Heart left ventricle (tissue), 16 donors: ENCODE measurements at places on chromosomes 2 and 18.

GRCh38 chr2:157789256-157789655 is 86.9 kb downstream of the ACVR1 start:
- H3K36me3 ChIP-seq: no peaks in the 10 kb centered on the region
- peak overlapping the region; percentile 87 for H3K27ac ChIP-seq
- peaks cover 8% of the 10 kb centered on the region for H3K4me1 ChIP-seq
- H3K27me3 ChIP-seq: no peaks in the 10 kb centered on the region

- H3K4me1 ChIP-seq: peaks cover 43% of the 10 kb centered on the region
- H3K27me3 ChIP-seq: no peaks in the 10 kb centered on the region
- H3K36me3 ChIP-seq: peaks cover 13% of the 10 kb centered on the region
Observed at GRCh38 chr2:190214426-190215194, 105.0 kb downstream of the HIBCH start.

- H3K4me1 ChIP-seq: no peaks in the 10 kb centered on the region
- no peaks in the 10 kb centered on the region for H3K27me3 ChIP-seq
- no peaks in the 10 kb centered on the region for H3K36me3 ChIP-seq
- DNase-seq: no peak
- H3K4me3 ChIP-seq: no peak overlapping the region
Observed at GRCh38 chr2:109408043-109408335, 205.8 kb downstream of the SEPTIN10 start.

GRCh38 chr2:48601349-48601748 is 16.3 kb upstream of the GTF2A1L start:
- no peak for DNase-seq
- H3K4me3 ChIP-seq: no peak overlapping the region
- no peak overlapping the region for H3K27ac ChIP-seq
- no peaks in the 10 kb centered on the region for H3K4me1 ChIP-seq
- no peaks in the 10 kb centered on the region for H3K27me3 ChIP-seq
- H3K36me3 ChIP-seq: peaks cover 17% of the 10 kb centered on the region

GRCh38 chr2:174781996-174782395 is 17.7 kb upstream of the CHRNA1 start:
- H3K27ac ChIP-seq: no peak overlapping the region
- H3K36me3 ChIP-seq: no peaks in the 10 kb centered on the region
- no peaks in the 10 kb centered on the region for H3K27me3 ChIP-seq
- H3K4me1 ChIP-seq: peaks cover 4% of the 10 kb centered on the region

DNA sequence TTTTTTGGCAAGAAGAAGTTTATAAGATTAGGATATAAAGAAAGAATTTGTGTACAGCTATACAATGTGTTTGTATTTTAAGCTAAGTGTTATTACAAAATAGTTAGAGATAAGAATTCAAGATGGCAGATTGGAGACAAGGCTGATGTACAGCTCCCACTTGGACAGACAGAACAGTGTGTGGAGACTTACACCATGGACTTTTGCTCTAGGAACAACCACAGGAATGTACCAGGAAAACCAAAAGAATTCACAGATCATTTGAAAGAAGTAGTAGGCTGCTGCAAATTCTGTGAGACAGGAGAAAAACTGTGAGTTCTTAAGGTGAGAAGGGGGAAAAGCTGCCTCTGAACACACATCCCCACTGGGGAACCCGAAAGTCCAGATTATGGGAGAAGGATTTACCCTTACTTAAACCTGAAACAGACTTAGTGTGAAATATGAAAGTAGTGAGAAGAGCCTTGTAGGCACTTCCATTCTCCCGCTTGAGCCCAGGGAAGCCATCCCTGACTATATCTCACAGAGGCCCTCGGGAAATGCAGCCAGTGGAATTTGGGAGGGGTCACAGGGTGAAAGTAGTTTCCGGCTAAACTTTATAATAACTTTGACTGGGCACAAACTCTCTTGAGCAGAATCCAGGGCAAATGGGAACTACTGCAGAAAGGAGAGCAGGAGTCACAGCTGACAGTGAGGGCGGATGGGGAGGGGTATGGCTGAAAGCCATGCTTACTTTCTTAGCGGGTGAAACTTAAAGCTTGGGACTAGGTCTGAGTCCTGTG is 11.6 kb upstream of the RPRD1A start:
- H3K4me3 ChIP-seq: no peak overlapping the region
- H3K4me1 ChIP-seq: no peaks in the 10 kb centered on the region
- no peaks in the 10 kb centered on the region for H3K36me3 ChIP-seq
- H3K27me3 ChIP-seq: peaks cover 2% of the 10 kb centered on the region

DNA sequence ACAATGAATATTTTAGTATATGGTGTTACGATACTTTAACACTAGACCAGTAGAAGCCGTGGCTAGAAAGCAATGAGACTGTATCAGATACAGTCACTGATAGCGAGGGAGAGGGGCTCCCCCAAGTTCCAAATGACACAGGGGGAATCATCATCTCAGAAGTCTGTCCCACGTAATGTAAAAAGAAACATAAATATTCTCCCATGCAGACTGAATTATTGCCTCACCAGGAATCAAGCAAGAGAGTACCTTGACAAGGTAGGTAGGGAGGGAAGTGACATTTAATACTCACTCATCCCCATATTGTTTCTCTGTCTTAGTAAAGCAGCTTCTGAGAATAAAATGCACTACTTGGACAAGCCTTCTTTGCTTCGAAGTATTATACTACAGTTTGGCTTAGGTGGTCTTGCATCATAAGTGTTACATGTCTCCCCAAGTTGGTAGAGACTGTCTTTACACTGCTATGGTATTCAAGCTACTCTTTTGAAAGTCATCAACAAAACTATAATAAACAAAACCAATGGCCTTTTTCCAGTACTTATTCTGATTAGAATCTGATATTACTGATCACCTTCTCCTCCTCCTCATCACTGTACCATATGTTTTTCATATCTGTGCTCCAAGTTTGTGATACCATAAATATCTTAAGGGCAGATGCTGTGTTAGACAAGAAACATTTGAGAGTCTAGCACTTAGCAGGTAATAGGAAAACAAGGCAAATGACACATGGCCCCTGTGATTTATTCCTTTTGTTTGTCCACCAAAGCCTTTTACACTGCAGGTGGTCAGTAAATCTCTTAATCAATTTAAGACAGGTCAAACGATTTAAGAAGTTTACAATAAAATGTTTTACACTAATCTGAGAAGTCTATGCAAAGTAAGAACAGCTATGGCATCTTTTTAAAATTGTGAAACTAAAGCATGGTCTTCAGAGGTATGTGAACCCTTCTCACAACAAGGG is 2.7 kb downstream of the LAPTM4A start:
- H3K4me1 ChIP-seq: peaks cover 23% of the 10 kb centered on the region
- H3K27me3 ChIP-seq: no peaks in the 10 kb centered on the region
- H3K27ac ChIP-seq: no peak overlapping the region
- no peak for DNase-seq
- H3K4me3 ChIP-seq: peak overlapping the region; percentile 68

DNA sequence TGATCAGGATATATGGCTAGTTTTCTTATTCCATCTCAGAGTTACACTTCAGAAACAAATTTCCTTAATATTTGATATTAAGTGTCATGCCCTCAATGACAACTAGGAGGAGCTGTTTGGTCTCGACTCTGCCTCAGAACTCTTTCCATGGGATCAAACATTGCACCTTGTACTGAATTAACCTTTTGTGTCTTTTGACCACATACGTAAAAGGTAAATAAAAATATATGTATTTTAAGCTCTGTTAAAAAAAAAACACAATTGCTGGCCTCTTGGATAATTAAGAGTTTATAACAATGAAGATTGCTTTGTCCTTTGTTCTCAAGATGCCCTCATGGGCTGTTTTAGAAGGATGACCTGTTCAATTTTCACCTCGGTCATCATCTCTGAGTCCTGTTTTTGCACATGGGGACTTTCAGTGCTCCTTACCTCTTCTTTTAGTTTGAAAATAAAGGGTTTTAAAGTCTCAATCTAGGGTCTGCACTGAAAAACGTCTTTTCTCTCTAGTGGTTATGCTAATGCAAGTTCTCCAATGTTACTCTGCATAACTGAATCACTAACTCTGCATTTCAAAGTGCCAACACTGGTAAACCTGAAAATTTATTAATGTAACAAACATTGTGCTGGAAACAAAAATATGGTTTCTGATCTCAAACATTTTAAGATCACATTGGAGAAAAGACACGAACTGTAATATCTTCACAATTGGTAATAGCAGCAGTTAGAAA is 18.8 kb upstream of the FN1 start:
- H3K27ac ChIP-seq: no peak overlapping the region
- no peaks in the 10 kb centered on the region for H3K27me3 ChIP-seq
- H3K36me3 ChIP-seq: no peaks in the 10 kb centered on the region
- no peak for DNase-seq
- H3K4me3 ChIP-seq: no peak overlapping the region
- H3K4me1 ChIP-seq: no peaks in the 10 kb centered on the region

DNA sequence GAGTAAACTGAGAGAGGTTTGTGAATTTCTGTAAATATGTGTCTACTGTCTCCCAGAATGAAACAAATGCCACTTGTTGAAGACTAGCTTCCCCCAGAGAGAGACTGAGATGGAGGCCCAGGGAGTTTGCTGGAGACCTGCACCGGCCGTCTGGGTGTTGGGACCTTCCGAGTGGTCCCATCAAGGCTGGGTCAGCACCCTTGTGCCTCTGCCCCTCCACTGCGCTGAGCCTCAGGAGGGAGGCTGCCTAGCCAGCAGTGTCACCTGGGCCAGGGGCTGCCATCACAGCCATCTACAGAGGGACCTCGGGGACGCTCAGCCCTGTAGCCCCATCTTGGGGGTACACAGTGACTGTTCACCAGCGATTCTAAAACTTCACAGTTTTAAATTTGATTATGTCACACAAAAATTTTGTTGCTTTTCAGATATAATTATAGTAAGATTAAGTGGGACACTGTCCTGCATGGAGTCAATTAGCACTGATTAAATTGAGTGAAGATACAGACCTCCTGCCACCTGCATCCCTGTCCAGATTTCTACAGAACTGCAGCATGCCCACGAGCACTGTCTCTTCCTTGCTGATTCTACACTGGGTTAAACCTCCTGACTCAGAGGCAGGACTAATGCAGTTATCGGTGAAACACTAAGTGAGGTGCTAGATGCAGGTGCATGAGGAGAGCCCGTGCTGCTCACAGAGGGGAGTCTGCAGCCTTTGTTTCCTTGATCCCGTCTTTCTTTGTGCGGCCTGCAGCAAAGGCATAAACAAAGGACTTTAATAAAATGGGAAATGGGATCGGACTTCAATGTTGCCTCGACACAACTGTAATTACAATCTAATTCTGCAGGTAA is 50.5 kb downstream of the TMEM18 start:
- H3K4me1 ChIP-seq: no peaks in the 10 kb centered on the region
- DNase-seq: no peak
- H3K27ac ChIP-seq: no peak overlapping the region
- H3K4me3 ChIP-seq: no peak overlapping the region
- H3K36me3 ChIP-seq: no peaks in the 10 kb centered on the region
- no peaks in the 10 kb centered on the region for H3K27me3 ChIP-seq

DNA sequence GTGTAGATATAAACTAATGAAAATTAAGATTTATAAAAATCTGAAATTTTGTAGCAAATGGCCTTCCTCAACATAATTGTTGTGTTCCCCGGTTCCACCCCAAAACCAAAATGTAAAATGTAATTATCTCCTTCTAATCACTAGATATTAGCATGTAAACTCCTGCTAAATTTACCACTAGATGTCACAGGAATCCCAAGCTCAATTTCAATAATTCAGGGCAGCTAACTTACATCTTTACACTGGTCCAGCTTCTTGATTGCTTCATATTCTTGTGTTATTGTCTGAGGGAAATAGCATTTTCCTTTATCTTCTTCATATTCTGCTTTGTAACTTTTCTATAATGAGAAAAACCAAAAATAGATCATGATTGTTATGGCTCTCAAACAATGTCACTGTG is 42.6 kb downstream of the NEB start:
- no peak for DNase-seq
- H3K27me3 ChIP-seq: no peaks in the 10 kb centered on the region
- H3K4me1 ChIP-seq: no peaks in the 10 kb centered on the region
- no peak overlapping the region for H3K4me3 ChIP-seq

GRCh38 chr2:204234879-204235278 is 298.3 kb downstream of the ICOS start:
- no peaks in the 10 kb centered on the region for H3K36me3 ChIP-seq
- no peaks in the 10 kb centered on the region for H3K27me3 ChIP-seq
- no peak overlapping the region for H3K27ac ChIP-seq
- DNase-seq: no peak

DNA sequence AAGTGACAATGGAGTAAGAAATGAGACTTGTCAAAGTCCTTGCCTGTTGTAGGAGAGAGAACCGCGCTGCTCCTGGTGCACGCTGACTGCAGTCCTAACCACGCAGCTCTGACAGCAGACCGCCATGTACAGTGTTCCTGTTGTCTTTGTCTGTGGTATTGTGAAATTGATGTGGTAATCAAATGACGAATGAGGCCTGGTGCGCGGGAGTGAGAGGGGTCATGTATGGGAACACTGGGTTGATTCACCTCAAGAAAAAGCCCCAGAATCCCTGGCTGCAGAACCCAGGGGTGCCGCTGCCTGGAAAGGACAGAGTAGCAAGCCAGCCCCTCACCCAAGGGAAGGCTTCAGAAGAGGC is 64.0 kb downstream of the INPP4A start:
- H3K4me3 ChIP-seq: no peak overlapping the region
- H3K27me3 ChIP-seq: no peaks in the 10 kb centered on the region
- no peaks in the 10 kb centered on the region for H3K36me3 ChIP-seq
- DNase-seq: no peak
- peaks cover 33% of the 10 kb centered on the region for H3K4me1 ChIP-seq

DNA sequence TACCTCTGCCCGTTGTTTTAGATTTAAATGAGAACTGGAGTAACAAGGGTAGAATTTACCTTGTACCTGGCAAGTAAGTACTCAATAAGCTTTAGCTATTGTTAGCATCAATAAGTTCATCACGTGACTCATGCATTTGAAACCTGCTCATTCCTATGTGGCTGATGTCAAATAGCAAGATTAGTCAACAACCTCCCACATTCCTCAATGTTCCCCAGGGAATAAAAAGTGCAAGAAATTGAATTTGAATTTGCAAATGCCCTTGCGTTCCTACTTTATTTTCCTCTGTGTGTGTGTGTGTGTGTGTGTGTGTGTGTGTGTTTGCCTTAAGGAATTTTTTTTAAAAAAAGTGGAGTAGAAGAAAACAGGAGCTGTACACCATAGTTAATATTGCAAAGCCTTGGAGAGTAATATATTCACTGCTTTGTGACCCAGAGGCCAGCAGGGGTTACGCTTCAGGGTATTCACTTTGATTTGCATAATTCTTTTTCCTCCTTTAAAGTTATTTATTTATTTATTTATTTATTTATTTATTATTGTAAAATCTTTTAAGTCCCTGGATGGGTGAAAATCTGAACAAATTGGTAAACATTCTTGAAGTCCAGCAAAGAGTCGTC is 43.9 kb upstream of the DNAH7 start:
- H3K27ac ChIP-seq: peak overlapping the region; percentile 60
- no peaks in the 10 kb centered on the region for H3K36me3 ChIP-seq
- DNase-seq: no peak

GRCh38 chr2:96789245-96789617 is 26.8 kb upstream of the CNNM3 start:
- peak overlapping the region; percentile 43 for H3K4me3 ChIP-seq
- no peaks in the 10 kb centered on the region for H3K36me3 ChIP-seq
- H3K27me3 ChIP-seq: no peaks in the 10 kb centered on the region
- H3K27ac ChIP-seq: peak overlapping the region; percentile 70
